ENCODE measurements at places on chromosomes 2 and 18. TPM values are rescaled to one million over a fixed set of nuclear protein-coding genes. Genes with fewer than 3 reads are reported as not detected.

DNA sequence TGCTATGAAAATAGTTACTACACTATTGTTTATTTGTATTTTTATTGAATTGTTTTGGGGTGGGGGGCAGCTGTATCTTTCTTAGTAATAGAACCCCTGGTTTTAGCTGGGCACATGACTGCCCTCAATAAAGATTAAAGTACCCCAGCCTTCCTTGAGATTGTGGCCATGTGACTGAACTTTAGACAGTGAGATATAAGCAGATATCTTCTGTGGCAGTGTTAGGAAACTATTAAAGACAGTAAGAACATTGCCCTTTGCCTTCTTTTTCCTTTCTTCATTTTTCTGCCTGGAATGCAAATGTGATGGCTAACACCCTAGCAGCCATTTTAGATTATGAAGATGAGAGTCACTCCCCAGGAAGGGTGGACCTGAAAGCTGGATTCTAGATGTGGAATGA lies 47.9 kb upstream of the AKAIN1 start:
- DNase-seq: no peak

GRCh38 chr2:235868645-235869044 lies 299.5 kb downstream of the GBX2 start:
- DNase-seq: no peak

Gene DUSP19
- 1.0 TPM for total RNA-seq

GRCh38 chr2:121993682-121994081 lies 238.2 kb downstream of the TSN start:
- DNase-seq: no peak

All from natural killer cell (primary cell).